ENCODE measurements at places on chromosomes 5 and 9. TPM values are rescaled to one million over a fixed set of nuclear protein-coding genes. Genes with fewer than 3 reads are reported as not detected.
A peak's percentile ranks its signal among the peaks of the same experiment; 100 is the strongest.

Gene ADAMTSL1
- total RNA-seq = 0.62 TPM

Gene ZFP37
- 0.68 TPM for total RNA-seq

Gene OTULIN
- 14.7 TPM for total RNA-seq

- no peak for DNase-seq
Measured at GRCh38 chr9:37061768-37062167, 27.7 kb upstream of the PAX5 start.

Gene GFI1B
- total RNA-seq = not detected

Gene LECT2
- total RNA-seq = not detected

Gene FGF1
- 12.1 TPM for total RNA-seq

- DNase-seq = peak; percentile 81
Measured at GRCh38 chr5:74543162-74543995, 97.1 kb downstream of the ENC1 start.

DNA sequence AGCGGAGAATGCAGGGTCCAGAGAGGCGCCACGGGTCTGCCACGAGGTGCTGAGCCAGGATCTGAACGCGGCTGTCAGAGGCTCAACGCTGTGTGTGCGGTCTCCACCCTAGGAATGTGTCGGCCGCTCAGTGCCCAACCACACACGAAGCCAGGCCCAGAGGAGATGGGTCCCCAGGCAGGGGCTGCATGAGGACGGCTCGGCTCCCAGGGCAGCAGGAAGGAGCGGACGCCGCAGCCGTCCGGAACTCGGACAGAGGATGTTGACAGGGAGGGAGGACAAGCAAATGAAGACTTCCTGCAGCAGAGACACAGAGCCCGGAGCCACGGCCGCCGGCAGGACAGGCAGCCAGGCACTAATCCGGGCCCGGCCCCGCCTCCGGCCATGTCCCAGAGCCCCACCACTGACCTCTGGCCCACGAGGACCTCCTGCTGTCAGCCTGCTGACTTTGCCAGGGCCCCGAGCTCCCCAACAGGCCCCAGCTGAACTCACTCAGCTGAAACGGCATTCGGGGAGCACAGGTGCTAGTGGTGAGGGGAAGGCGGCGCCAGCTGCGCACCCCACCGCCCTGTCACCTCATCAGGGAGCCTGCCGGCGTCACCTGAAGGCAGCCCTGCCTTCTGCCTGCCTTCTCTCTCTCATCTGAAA lies 12.7 kb downstream of the VAV2 start:
- no peak for DNase-seq

DNA sequence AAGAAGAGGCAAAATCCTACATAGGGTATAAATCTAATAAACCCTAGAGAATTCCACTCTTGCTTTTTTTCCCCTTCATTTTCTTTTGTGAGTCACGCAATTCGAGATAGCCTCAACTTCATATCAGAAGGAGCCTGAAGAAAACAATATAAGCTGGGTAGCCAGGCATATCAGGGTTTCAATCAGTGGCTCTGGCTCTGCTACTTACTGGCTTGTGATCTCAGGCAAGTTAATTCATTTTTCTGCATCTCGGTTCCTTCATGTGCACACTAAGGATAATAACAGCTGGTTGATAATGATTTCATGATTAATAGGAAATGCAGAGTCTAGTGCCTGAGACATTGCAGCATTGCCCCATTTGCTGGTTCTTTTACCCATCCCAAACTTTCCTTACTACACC lies 46.5 kb upstream of the ASTN2 start:
- no peak for DNase-seq

DNA sequence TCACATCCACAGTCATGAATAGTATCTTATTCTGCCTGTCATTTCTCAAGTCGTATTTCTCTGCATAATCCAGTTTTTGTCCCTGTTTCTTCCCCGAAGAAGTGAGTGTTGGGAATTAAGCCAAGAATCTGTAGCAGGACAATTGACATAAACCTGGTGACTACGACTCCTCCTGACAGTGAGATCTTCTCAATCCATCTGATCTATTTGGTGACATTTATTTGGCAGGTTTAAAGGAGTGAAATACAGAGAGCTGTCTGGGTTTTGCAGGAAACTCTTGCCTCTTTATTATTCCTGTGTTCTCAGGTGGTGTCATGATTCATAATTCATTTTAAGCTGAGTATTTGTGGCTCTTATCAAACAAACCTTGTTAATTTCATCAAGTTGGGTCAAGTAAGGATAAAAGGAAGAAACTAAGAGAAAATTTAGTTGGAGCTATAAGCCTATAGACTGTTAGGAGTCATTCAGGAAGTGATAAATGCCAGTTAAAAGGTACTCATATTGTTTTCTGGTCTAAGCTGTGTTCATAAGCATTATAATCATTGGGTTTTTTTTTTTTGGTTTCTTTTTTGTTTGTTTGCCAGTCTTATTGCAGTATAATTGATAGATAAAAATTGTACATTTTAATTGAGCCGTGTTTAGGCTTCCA lies 95.9 kb upstream of the PCSK1 start:
- DNase-seq = no peak

GRCh38 chr9:99071313-99072039 lies 33.4 kb upstream of the TGFBR1 start:
- DNase-seq = no peak

Gene NMUR2
- not detected for total RNA-seq

DNA sequence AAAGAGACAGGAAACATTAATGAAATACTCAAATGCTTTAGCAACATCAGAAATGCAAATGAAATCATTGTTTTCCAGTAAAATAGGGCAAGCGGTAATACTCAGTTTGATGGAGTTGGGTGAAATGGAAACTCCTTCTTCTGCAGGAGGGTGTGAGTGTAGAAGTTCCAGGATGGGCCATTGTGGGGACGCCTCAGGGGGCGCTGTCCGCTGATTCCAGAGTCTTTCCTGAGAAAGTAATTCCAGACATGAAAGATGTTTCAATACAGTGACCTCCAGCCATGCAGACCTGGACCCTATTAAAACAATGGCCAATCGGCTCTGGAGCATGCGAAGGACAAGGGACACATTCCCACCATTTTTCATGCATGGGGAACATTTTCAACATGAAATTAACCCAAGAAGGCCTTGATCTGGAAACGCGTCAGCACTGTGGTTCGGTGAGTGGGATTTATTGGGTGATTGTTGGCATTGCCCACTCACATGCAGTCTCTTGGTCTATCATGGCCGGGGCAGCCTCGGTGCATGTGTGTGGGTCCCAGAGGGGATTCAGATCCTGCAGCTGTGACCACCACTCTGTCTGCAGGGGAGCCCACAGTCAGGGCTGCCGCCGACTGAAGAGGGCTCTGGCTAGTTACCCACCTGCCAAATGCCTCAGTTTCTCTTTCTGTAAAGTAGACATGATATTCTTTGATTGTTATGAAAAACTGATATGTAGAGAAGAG lies 132.6 kb upstream of the IRX4 start:
- DNase-seq = no peak

Gene CYSRT1
- 3.8 TPM for total RNA-seq

DNA sequence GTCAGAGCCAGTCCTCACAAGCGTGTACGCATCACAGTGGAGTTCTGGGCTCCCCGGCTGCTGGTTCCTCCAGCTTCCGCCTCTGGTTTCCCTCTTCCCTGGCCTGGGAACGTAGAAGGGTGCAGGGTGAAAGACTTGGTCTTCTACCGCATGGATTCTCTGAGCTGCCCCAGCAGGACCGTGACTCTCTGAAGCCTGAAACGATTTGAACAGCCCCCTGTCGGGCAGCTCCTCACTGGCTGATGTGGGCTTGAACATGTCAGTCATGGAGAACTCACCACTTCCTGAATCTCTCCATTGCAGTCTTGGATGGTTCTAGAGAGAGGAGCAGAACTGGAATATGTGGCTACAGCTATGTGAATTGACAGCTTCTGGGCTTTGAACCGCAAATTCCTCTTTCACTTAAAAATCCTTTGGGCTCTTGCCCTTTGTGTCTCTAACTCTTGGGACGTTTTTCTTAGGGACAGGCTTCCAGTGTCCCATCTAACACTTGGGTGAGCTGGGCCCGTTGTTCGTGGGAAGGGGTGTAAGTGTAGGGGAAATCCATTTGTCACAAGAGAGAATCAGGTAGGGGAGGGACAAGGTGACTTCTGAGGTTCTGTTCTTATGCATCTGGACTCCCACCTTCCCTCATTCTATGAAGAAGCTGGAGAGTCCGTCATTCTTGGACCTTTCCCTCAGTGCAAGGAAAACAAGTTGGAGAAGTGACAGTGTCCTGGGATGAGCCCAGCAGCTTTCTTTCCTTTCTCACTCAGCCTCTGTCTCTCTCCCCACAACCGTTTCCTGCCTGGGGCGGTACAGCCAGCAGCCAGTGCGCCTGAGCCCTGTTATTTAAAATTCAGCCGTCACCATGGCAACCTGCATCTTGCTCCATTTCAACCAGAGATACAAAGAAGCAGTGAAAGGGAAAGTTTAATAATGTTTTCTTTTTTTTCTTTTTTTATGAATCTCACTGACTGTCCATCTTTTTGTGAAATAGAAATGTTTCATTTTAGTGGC lies 84.7 kb downstream of the PTTG1 start:
- DNase-seq = no peak

DNA sequence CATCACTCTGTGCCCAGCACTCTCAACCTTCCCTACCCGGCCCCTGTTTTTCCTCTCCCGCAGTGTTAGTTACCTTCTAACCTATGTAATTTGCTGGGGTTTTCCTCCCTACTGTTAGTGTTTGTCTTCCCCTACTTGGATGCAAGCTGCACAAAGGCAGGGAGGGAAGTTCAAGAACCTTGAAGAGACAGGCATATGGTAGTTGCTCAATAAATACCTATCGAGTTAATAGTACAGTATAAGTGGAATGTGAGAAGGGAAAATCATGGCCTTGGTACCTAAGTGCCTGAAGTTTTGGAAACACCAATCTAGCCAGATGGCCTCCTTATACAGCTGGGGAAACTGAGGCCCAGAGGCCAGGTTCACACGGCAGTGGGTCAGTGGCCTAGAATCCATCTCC lies 24.2 kb downstream of the PDGFRB start:
- DNase-seq = no peak

Gene ZNF608
- 50.2 TPM for total RNA-seq

DNA sequence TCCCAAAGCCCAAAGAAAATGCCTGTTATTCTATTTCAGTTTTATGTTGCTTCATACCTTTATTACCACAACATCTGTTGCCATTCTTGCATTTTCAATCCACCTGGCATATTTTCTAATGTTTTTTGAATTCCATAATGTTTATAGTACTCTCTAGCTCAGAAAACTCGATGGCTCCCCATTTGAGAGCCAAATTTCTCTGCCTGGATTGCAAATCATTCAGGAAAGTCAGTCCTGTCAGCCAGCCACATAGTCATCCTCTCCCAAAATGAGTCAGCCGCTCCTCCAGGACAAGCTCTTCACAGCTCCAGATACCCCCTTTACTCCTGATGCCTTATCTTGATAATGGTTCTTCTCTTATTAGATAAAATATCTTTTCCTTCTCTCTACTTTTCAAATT lies 78.2 kb upstream of the ADCY2 start:
- no peak for DNase-seq

- DNase-seq = no peak
Measured at GRCh38 chr5:103821361-103821760, 258.8 kb upstream of the NUDT12 start.

DNA sequence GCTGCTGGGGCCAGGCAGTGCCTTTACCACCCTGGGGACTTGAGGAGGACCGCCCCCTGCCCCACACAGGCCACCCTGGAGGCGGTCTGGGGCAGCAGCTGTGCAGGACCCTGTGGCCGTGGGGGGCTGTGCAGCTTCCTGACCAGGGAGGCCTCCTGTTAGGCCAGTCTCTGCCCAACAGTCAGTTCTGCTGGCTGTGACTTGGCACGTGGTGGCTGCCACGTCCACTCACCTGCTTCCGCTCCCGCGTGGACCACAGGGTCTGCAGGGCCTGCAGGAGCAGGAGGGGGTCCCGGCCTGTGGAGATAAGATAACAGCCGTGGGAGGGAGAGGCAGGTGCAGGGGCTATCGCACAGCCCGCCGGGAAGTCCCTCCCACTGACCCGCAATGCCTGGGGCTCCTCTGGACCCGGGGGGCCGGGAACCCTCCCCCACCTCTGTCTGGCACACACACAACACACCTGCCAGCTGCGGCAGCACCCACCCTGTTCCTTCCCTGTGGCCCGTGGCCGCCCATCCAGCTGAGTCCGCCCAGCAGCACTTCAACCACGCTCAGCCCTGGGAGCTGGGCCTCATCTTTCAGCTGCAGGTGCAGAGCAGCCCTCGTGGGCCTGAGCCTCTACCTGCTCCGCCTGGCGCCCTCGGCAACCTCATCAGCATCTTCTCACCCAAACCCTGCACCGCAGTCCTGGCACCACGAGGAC lies 39.7 kb downstream of the EXD3 start:
- DNase-seq = no peak

GRCh38 chr9:31519424-31519823 lies 865.0 kb upstream of the ACO1 start:
- DNase-seq = no peak

Gene LCN10
- total RNA-seq = 0.21 TPM

Gene PHF2
- total RNA-seq = 22.3 TPM

DNA sequence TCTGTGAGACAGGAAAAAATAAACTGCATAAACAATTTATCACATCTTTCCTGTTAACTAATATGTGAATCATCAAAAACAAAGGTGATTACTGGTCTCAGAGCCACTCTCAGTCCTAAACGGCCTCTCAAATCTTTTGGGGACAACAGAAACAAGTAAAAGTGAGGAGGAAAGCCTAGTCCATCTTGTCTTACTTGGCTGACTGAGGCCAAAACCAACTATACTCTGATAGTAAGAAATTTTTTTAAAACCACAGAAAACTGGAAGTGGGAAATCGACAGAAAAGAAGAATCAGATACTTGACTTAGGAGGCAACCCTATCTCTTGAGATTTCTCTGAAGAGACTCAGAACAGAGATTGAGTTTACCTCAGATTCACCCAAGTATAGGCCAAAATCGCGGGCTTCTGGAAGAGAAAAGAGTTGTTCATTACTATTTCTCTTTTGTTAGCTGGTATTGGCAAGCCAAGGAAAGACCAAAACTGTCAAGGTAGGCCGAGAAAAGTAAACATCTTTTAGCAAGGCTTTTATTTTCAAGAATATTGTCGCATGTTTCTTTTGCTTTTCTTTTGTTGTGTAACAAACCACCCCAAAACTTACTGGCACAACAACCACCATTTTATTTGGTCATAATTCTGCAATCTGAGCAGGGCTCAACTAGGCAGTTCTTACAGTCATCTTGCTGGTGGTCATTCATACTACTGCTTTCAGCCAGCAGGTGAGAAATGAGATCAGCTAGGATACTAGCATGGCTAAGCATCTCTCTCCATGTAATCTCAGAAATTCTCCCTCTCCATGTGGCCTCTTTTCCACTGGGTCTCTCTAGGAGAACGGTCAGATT lies 46.1 kb downstream of the RFX3 start:
- DNase-seq = no peak

Gene ARID3C
- 0.48 TPM for total RNA-seq

- DNase-seq = no peak
Measured at GRCh38 chr9:129823542-129823934, 398 bp downstream of the TOR1A start.

- DNase-seq = no peak
Measured at GRCh38 chr5:145803112-145804004, 31.8 kb downstream of the PRELID2 start.

DNA sequence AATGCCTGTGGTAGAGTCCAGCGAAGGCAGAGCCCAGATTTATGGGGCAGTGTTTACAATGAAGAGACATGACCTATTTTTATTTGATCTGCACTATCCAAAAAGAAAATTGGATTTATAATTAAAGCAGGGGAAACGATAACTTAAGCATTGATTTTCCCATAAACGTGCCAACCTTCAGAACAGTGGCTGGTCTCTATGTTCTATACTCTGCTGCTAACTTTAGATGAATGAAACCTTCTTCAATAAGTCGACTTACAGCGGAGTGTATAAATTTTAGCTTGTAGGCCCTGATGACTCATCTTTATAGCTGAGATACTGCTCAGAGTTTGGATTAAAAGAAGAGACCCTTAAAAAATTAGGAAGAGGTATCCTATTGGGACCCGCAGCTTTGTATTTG lies 452.6 kb downstream of the TLR4 start:
- DNase-seq = no peak

Gene PCSK1
- not detected for total RNA-seq

All from kidney epithelial cell (primary cell).